ENCODE measurements at places on chromosomes 2 and 18.
A peak's percentile ranks its signal among the peaks of the same experiment; 100 is the strongest.

DNA sequence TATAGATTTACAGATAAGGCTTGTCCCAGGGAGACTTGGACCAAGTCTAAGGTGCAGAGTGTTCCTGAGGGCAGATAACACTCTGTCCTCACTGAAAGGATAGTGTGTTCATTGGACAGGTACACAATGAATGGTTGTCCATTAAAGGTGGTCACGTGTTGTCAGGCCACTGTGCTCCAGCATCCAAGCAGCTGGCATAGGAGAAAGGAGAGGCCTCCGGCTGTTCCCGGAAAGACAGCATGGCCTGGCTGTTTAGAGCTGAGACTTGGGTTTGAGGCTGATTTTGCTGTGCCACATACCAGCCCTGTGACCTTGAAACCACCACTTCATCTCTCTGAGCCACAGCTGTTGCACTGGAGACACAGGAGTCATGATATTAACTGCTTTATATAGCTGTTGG lies 19.6 kb upstream of the SULT1C3 start:
- no peak for DNase-seq

DNA sequence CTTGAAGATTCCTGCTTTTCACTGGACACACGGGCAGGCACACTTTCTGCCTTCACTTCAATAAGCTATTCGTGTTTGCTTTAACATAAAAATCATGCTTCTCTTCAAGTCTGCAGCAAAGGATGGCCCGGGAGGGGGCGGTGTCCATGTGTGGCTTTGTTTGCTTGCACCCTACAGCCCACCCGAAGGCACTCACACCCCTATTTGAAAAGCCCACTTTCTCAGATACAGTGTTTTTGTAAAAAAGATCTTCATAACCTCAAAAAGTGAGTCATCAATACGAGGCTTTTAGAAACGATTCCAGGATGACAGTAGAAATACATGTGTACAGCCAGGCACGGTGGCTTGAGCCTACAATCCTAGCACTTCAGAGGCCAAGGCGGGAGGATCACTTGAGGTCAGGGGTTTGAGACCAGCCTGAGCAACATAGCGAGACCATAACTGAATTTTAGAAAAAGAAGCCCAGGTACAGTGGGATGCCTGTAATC lies 36.5 kb upstream of the HPCAL1 start:
- no peak for DNase-seq

DNA sequence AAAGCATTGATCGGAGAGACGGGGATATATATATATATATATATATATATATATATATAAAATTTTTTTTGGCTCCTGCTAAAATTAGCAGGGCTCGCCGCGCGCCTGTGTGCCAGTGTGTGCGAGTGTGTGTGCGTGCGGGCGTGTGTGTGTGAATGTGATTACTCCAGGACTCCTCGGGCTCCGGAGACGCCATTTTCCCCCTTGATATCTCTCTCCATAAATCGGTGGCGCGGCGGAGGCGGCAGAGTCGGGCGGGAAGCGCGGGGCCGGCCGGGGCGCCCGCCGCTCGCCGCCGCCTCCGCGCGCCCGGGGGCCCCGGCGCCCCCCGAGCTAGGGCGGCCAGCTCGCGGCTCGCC lies 795 bp upstream of the SETBP1 start:
- DNase-seq: peak; percentile 24

DNA sequence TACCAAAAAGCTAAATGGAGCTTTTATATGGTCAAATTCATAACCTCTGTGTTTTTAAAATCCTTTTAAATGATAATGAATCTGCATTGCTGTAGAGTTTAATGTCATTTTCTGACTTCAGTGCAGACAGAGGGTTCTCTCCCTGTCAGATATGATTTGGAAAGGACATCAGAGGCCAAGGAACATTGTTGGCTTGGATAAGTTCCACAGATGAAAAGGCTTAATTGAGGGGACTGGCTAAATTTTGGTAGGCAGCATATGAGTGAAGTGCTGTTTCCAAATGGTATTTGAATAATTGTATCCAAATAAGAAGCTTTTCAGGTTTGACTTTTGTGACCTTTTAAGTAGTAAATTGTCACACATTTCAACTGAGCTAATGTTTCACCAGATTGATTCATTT lies 124.6 kb upstream of the KCNH7 start:
- DNase-seq: no peak

GRCh38 chr2:96580771-96581170 lies 44.2 kb downstream of the ARID5A start:
- DNase-seq: no peak

- DNase-seq: no peak
These were observed 18.6 kb upstream of the SCRN3 start for GRCh38 chr2:174376967-174377366.

Measured in activated CD8-positive, alpha-beta memory T cell treated with anti-CD3 and anti-CD28 coated beads for 48 hours (primary cell).